ENCODE measurements at places on chromosomes 13 and 19. TPM values are rescaled to one million over a fixed set of nuclear protein-coding genes. Genes with fewer than 3 reads are reported as not detected.

The NOVA2 gene
- 0.18 TPM for total RNA-seq

The GNG8 gene
- total RNA-seq: not detected

The RHPN2 gene
- total RNA-seq: 2.4 TPM

The ATP1A3 gene
- 3.4 TPM for total RNA-seq

The VSTM1 gene
- not detected for total RNA-seq

DNA sequence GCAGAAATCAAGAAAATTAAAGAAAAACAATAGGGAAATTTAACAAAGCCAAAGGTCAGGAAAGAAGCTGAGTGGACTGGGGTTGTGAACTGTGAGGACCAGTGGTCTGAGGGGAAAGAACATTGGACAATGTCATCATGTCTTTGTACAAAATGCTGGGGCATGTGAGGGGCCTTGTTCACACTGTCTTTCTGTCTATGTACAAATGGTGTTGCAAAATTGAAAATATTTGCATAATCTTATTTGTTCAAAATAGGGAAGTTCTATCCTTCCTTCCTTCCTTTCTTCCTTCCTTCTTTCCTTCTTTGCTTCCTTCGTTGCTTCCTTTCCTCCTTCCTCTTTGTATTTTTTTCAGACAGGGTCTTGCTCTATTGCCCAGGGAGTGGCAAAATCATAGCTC, 79.2 kb upstream of the SCEL start:
- DNase-seq: no peak

DNA sequence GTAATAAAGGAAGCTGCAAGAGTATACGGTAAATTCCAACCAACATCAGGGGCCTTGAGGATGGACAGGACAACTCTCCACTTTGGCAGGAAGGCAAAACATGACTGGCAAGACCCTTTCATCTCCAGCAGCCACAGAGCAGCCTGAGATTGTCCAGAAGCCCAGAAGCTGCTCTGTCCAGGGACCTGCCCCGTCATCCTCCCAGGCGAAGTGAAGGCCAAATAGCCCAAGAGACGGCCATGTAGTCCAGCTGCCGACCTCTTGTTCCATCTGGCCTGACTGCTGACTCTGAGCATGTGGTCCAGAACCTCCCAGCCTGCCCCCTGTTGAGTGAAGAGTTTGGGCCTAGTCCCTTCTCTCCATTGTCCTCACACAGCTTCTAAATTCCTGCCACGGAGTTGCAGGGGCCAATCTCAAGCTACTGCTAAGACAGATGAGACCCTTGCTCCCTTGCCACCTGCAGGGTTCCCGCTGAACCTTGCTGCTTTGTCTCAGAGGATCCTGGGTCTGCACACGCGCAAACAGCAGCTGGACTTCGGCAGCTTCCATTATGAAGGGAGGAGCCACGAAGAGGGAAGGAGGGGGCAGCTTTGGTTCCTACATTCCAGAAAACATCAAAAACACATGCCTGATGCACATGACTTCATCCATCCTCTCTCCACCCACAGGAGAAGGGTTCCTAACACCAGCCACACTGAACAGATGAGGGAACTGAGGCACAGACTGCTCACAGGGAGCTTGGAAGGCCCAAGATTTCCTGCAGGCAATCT, 196.9 kb downstream of the KATNAL1 start:
- no peak for DNase-seq

GRCh38 chr19:23263870-23264590, 13.8 kb upstream of the ZNF724 start:
- no peak for DNase-seq

DNA sequence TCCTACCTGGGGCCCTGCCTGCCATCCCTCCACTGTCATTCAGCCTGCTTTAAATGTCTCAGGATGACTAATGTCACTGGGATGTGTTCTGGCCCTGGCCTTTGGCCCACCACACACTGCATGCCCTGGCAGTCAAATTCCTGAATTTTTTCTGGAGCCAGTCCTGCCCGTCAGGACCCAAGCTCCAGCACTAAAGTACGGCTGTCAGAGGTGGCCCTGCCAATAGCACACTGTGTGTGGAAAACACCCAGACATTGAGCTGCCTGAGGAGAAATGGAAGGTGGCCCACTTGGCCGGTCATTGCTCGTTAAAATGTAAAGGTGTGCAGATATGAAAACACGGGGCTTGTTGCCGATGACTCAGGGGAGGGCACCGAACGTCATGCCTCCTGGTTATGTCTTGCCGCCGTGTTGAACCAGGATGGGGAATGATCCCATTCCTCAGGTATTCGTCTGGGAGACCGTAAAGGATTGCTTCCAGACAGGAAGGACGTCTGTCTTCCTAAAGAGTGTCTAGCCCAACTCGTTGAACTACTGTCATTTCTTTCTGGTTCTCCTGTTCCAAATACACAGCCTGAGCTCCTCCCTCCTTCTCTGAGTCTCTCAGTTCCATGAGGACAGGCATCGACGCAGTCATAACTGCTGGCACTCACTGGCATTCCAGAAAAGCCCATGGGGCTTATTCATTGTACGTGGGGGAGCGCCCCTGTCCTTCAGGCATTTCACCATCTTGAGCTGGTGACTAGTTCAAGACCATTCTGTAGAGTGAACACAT, 40.6 kb downstream of the COL4A2 start:
- no peak for DNase-seq

DNA sequence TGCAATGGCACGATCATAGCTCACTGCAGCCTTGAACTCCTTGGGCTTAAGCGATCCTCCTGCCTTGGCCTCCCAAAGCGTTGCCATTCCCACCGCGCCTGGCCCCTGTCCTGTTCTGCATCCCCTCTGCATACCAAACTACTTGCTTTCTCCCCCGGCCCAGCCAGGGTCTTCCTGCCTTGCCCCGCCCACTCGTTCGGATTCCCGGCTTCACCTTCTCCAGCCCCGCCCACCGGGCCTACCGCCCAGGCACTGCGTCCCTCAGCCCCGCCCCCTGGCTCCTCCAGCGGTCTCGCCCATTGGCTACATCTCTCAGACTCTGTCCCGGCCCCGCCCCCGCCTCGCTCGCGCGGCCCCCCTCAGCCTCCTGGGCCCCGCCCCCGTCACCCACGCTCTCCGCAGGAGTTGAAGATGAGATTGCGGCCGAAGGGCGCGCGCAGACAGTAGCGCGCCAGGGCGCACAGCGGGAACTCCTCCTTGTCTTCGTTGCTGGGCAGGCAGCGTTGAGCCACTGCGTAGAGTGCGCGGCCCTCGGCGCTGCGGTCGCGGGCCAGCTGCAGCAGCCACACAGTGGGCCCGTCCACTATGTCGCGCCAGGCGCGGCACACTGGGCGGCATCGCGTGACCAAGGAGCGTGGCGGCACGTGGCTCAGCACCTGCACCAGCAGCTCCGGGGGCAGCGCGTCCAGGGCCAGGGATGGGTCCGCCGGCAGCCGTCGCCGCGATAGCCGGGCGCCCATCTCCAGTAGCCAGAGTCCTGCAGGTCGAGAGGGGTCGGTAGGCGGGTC, 19.0 kb downstream of the MRPS12 start:
- DNase-seq: peak; percentile 85

GRCh38 chr13:46022481-46022880, 30.1 kb downstream of the ZC3H13 start:
- DNase-seq: no peak
